Kidney epithelial cell (primary cell): ENCODE measurements at places on chromosomes 1 and 21. TPM values are rescaled to one million over a fixed set of nuclear protein-coding genes. Genes with fewer than 3 reads are reported as not detected.

The ABCA4 gene
- total RNA-seq: not detected in 2 replicates

The RGS8 gene
- total RNA-seq: 0.04 TPM in 1 of 2 replicates, not detected in the other

The CHIT1 gene
- not detected in 2 replicates for total RNA-seq

The SORT1 gene
- 63.5 and 65.2 TPM in 2 replicates for total RNA-seq

The EGLN1 gene
- total RNA-seq: 23.6 and 29.2 TPM in 2 replicates

The POLR3GL gene
- total RNA-seq: 12.2 and 14.3 TPM in 2 replicates

The FAM177B gene
- total RNA-seq: not detected in 2 replicates

The PLA2G5 gene
- not detected in 2 replicates for total RNA-seq

The E2F2 gene
- total RNA-seq: 0.07 and 0.13 TPM in 2 replicates

The SAMD13 gene
- total RNA-seq: 1.2 and 1.9 TPM in 2 replicates

The TEKT2 gene
- total RNA-seq: 0.25 and 0.48 TPM in 2 replicates

The VHLL gene
- total RNA-seq: not detected in 2 replicates

The C8B gene
- not detected in 2 replicates for total RNA-seq

The GNAT2 gene
- not detected in 2 replicates for total RNA-seq
